ENCODE measurements at places on chromosomes 3 and 15.

DNA sequence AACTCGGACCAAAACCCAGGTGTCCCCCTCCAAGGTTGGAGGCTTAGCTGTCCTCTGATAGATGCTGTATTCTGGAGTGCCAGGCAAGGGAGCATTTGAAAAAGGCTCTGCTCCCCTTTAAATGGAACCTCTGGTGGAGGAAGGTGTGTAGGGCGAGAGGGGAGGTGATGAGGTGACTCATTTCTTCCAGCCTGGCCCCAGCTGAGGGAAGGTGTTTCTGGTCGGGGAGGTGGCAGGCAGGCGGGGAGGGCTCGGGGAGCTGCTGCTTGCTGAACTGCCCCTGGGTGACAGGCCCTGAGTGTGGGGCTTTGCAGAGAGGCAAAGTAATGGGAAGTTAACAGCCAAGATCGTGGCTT lies 18.8 kb downstream of the PSTPIP1 start:
- DNase-seq: peak; percentile 80

DNA sequence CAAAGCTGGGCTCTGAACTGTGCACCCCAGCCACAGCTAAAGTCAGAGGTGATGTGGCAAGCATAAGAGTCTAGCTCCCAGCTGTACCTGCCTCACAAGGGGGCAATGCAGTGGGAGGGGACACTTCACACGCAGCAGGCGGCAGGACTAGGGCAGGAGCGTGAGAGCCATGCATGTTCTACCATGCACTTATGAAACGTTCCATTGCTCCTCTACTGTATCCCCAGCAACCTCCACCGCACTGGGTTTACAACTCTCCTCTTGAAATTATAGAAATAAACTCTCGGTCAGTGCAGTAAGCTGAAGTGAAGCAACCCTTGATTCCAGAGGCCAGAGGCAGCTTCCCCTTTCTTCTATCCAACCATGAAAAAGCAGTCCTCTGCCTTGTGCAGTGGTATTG lies 298.6 kb upstream of the STT3B start:
- no peak for DNase-seq

DNA sequence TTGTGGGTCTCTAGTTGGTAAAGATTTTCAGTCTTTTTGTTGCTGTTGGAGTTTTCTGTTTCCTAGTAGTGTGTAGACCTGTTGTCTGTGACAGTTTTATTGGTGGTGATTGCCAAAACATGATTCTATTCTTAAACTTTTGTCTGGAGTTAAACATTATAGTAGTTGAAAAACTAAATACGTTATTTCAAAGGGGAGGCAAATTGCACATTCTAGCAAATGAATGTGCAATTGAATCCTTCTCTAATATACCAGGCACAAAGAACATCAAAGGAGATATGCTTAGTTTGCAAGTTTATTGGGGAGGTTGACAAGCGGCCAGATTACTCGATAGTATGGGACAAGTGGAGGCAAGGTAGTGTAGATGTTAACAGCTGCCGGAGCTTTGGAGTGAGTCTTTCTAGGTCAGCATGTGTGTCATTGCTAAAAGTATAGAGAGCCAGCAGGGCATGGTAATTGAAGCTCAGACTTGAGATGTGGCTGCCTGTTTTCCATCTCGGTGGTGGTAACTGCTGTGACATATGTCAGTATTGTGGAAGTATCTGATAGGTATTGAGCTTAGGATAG lies 20.6 kb downstream of the CHD2 start:
- DNase-seq: no peak

GRCh38 chr15:42080919-42081830 lies 13.2 kb downstream of the PLA2G4D start:
- DNase-seq: no peak

DNA sequence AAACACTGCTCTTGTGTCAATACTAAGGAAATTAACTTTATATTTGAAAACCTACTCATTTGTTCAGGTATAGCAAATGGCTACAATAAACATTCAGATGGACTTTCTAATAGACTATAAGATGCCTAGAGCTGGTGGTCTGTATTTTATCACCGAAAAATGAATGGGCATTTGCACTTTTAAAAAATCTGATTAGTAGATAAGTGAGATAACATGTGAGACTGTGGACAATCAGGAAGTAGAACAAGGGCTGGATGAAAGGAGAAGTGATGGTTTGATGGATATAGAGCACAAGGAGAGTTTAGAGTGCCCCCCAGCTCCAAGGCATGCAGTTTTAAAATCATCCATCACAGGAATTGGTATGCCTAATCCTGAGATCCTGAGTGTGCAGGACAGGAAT lies 308.4 kb upstream of the RARB start:
- DNase-seq: no peak

GRCh38 chr3:105518806-105519418 lies 152.2 kb downstream of the ALCAM start:
- DNase-seq: peak; percentile 41

GRCh38 chr15:34318277-34319079 lies 19.1 kb downstream of the SLC12A6 start:
- peak; percentile 12 for DNase-seq

- no peak for DNase-seq
These were observed 400.8 kb upstream of the PROK2 start for GRCh38 chr3:72185549-72186399.

GRCh38 chr3:54698054-54698453 lies 229.8 kb downstream of the LRTM1 start:
- no peak for DNase-seq

DNA sequence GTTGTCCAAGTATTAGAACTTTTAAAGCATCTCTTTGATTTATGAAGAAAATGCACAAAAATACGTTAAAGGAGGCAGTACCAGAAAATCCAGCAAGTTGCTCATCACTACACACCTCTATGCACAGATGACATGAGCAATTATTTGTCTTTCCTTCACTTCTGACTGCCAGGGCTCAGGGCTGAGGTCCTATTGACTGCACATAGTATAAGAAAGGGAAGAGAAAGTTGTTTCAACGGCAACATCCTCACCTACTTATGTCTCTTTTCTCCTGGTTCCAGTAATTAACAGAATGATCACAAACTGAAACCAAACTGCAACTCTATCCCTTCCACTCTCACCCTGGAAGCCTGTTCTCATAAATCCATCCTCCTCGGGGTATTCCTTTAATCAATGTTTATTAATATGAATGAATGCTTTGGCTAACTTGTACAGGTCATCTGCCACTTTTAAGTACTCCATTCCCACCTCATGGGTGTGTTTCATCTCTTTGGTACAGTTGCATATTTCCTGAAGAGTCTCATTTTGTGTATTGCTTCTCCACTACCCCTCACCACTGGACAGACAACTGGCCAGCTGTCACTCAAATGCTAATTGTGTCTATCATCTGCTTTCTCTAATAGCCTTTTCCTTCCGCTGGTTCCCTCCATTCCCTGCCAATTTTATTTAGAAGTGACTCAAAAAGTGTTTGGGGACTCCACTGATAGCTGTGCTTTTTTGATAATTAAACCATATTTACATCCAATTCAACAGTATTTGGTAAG lies 34.5 kb downstream of the RAB27A start:
- no peak for DNase-seq

GRCh38 chr15:28954466-28955159 lies 68.8 kb downstream of the APBA2 start:
- DNase-seq: no peak

DNA sequence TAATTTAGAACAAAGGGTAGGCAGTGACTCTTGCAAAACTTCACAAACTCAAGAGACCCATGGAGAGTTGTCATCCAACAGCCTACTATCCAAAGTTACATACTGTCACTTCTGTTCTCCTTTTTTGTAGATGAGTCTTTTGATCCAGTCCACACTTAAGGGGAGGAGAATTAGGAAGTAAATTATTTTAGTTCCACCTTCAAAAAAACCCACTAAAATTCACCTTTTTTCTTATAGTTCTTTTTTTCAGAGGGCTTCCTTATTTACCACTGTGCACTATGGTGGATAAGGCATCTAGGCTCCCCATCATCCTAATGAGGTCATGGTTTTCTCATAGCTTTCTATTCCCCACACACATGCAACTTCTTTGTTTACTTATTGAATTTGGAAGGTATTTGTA lies 8.6 kb upstream of the TCAIM start:
- DNase-seq: no peak

DNA sequence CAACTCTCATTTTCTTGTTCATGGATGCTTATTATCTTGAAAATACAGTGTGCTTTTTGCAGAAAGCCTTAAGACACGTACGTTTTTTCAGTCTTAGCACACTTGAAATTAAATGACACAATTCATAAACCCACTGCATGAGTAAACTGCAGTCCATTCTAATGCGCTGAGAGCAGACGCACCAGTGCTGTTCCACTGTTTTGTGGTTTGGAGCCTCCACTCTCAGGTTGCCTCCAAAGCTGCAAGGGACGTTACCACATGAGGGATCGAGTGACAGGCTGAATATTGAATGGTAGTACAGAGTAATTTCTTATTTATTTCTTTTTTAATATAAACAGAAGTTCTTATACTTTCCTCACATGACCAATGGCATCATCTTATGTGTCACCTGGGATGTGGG lies 12.3 kb downstream of the IQCH start:
- no peak for DNase-seq

DNA sequence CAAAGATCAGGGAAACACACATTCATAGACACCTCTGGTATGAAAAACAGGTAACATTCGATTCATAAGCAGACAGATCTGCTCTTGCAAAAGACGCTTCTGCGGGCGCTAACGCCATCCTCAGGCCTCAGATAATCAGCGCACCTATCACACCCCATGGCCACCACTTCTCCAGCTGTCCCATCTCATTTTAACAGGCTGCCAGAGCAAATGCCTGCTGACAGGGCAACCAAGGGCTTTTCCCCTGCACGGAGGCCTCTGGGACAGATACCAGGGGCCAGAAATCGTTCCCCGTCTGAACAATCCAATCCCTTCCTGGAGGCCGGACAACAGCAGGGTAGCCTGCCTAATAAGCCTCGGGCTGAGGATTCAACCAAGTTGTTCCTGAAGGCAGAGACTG lies 15.2 kb downstream of the ABCC5 start:
- no peak for DNase-seq

GRCh38 chr15:80480171-80480811 lies 76.1 kb downstream of the ARNT2 start:
- no peak for DNase-seq

DNA sequence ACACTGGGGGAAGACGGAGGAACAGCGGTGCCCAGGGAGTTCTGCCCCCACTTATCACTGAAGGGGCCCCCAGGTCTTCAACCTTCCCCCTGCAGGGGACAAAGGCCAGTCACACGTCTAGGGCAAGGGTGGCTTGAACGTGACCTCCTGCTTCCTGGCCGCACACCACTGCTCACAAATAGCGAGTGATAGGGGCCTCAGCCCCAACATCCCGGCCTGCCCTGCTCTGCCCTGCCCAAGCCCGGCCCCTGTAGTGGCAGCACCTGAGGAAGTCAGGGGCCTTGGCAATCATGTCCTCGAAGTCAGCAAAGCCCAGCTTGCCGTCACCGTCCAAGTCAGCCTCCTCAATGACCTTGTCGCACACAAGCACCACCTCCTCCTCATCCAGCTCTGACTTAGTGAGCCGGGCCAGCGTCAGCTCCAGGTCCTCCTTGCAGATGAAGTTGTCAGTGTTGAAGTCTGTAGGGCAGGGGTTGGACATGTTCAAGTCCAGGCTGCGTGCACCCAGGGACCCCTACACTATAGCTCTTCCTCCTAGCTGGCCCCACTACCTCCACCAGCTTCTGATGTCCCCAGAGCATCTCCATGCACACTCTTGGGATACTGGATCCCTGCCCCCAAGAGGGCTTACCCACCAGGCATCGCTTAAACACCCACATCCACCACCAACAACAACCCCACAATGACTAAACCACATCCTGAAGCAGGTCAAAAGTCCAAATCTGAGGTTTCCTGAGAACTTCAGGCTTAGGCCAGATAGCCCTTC lies 13.3 kb downstream of the SH2D7 start:
- DNase-seq: no peak

- DNase-seq: no peak
These were observed 46.1 kb downstream of the PLXNA1 start for GRCh38 chr3:127028781-127029657.

DNA sequence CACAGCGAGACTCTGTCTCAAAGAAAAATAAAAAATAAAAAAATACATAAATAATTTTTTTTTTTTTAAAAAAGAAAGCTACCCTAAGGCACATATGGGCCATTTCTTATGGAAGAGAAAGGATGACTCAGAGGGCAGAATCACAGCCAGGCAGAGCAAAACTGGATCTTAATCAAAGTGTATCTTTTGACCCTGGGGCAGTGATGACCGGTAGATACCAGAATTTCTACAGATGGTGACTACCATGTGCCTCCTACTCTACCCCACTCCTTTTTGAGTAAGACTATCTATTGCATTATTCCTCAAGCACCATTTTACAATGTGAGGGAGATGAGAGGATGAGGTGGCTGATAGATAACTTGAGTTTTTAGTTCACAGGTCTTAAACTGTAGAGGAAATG lies 26.0 kb downstream of the TARS3 start:
- DNase-seq: no peak

GRCh38 chr3:59771768-59772181 lies 722.0 kb upstream of the CFAP20DC start:
- DNase-seq: no peak

DNA sequence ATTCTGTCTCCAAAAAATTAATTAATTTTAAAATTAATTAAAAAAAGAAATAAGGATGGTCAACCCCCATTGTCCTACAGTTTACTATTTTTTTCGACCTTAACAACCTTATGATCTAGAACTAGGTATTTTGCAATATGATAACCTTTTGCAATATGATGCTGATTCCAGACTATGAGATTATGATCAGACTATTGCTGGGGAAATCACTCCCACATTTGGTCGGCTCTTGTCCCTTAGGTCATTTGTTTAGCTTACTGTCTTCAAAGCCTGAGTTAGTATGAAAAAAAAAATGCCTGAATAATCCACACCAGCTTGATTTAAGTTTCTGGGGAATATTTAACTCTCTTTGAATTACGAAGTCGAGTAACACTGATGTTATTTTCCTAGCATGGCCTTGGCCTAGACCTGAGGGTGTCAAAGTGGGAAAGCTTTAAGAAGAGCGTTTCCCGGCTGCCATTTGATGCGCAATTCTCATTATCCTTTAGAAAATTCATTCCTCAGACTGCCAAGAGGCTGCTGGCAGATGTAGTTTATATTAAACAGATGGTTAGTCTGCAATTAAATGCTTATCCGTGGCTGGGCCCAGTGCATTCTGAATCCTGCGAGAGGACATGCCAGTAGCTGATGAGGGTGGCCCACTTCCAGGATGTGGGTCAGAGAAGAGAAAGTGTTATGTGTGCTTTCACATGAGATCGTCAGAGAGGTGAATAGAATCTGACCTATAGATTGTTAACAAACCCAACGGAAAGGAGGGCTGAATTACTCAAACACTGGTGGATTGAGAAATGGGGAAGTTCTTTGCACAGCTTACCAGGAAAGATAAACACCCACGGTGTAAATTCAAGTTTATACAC lies 496.0 kb upstream of the THBS1 start:
- DNase-seq: no peak

- no peak for DNase-seq
These were observed 386.0 kb upstream of the RARB start for GRCh38 chr3:25041871-25042584.

Measured in CD4-positive, alpha-beta memory T cell (primary cell).